Fibroblast of skin of abdomen (primary cell): ENCODE measurements at places on chromosomes 1 and 21.

- DNase-seq: no peak
Measured at GRCh38 chr1:202786804-202787203, 21.4 kb downstream of the KDM5B start.

- DNase-seq: no peak
Measured at GRCh38 chr1:106072909-106073600, 983.4 kb upstream of the PRMT6 start.

DNA sequence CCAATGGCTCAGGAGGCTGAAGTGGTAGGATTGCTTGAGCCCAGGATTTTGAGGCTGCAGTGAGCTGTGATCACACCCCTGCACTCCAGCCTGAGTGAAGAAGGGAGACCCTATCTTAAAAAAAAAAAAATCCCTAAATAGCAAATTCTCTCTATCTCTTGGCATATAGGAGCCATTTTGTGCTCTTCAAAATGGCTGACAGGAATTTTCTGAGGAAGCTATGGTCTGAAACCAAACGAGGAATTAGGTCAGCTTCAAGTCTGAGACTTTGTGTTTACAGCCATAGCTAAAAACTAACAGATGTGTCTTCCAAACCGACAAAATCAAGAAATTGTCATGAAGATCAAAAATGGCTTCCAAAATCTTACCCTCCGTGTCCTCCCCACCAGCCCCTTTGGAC lies 10.6 kb downstream of the CD247 start:
- DNase-seq: no peak

GRCh38 chr21:27639286-27639685 lies 672.4 kb upstream of the ADAMTS5 start:
- no peak for DNase-seq

GRCh38 chr1:182394055-182394775 lies 2.6 kb upstream of the GLUL start:
- no peak for DNase-seq

GRCh38 chr1:27863538-27863915 lies 8.8 kb upstream of the THEMIS2 start:
- no peak for DNase-seq

DNA sequence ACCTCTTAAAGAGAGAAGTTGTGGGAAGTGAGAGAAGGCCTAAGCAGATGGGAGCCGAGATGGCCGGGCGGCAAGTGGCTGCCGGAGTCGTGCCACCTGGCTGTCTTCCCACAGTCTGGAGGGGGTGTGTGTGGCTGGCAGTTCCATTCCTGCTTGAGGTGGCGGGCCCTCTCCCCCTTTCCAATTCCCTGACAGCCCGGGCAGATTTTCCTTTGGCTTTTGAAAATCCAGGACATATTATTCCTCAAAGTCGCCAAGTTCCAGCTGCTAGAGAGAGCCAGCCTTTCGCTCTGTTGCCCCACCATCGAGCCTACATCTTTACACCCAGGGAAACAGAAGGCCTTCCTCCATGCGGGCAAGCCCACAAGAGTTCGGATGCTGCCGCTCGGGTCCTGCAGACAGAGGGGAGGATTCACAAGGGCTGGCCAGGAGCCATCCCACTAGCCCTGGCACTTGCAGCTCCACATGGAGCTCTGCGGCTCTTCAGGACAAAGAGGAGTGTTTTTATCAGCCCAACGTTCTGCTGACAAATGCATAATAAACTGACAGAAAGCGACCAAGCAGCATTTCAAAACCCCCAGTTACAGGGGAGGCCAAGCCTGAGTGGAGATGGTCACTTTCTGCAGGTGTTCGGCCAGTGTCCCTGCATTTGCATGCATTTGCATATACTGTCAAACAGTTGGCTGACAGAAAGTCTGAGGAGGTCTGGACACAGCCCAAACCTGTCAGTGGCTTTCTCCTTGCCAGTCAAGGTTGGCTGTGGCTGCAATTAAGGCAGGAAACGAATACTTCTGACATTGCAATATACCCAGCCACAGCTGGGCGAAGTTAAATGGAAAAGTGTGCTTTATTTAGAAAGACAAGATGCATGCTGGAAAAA lies 45.9 kb downstream of the OLIG1 start:
- DNase-seq: no peak

- peak; percentile 9 for DNase-seq
Measured at GRCh38 chr21:18334066-18334465, 69.5 kb downstream of the TMPRSS15 start.

- DNase-seq: no peak
Measured at GRCh38 chr1:204202481-204202880, 6.2 kb upstream of the KISS1 start.

GRCh38 chr1:231315887-231316286 lies 21.8 kb downstream of the EXOC8 start:
- DNase-seq: peak; percentile 33

DNA sequence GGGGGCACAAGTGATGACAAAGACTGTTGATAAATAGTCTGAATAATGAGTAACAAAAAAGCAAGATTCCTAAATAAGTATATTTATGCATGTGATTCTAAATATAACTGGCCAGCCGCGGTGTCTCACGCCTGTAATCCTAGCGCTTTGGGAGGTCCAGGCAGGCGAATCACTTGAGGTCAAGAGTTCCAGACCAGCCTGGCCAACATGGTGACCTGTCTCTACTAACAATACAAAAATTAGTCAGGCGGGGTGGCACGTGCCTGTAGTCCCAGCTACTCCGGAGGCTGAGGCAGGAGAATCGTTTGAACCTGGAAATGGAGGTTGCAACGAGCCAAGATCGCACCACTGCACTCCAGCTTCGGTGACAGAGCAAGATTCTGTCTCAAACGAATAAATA lies 161.5 kb downstream of the TOMM20 start:
- DNase-seq: no peak

DNA sequence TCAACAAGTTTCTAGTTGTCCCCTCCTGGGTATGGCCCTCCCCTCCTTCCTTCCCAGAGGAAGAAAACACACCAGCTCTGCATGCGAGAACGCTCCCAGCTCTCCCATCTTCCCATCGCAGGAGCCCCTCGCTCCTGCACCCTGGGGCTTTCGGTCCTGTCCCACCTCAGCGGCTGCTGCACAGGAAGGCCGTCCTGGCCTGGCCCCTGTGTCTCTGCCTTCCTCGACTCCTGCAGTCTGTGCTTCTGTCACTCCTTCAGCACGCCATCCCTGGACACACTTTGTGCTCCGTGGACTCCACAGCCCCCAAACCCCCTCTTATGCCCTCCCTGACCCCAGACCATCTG lies 23.2 kb downstream of the KRTAP10-1 start:
- no peak for DNase-seq

- DNase-seq: no peak
Measured at GRCh38 chr1:239682046-239682445, 295.7 kb downstream of the CHRM3 start.

DNA sequence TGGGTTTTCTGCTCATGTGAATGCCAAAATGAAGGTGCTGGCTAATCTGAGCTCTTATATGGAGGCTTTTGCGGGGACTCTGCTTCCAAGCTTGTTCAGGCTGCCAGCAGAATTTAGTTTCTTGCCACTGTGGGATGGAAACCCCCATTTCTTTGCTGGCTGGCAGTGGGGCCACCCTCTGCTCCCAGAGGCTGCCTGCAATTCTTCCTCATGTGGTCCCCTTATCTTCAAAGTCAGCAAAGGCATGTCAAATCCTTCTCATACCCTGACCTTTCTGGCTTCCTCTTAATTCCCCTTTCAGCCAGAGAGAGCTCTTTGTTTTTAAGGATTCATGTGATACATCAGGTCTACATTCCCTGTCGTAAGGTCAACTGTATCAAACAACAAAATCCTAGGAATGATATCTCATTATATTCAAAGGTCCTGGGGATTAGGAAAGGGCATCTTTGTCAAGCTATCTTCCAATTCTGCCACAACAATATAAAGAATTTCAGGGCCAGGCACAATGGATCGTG lies 5.2 kb upstream of the GPR161 start:
- DNase-seq: no peak

DNA sequence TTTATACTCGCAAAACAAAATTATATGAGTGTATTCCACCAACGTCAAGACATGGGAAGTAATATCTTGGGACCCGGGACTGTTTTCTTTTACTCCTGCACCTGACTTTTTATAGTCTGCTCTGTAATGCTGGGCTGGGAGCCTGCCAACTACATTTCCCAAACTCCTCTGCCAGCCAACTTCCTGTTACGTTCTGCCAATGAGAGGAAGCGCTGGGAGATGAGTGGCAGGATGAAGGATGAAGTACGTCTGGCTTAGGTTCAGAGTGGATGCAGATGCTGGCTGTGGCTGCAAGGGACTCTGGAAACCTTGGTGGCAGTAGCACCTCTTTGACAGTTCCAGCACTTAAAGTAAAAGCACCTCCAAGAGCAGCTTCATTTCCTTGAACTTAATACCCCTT lies 59.6 kb downstream of the USP24 start:
- peak; percentile 19 for DNase-seq

- DNase-seq: no peak
Measured at GRCh38 chr1:8364528-8365442, 46.9 kb downstream of the SLC45A1 start.

DNA sequence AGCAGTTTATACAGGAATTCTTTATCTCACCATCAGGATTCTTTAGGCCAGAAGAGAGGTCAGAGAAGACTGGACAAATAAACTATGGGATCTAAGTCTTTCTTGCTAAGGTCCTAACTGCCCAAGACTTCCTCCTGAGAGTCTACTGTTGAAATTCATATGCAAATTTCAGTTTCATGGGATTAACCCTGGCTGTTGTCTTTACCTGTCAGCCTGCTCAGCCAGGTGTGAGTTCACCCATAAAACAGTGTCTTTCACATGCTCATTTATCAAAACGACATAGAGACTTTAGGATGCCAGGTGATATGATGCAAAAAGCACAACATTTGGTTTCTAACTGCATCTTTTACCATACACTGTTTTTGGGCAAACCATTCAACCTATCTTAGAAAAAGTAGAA lies 211.0 kb downstream of the PDE4B start:
- DNase-seq: no peak

GRCh38 chr1:86464819-86465218 lies 3.9 kb upstream of the CLCA1 start:
- DNase-seq: no peak

DNA sequence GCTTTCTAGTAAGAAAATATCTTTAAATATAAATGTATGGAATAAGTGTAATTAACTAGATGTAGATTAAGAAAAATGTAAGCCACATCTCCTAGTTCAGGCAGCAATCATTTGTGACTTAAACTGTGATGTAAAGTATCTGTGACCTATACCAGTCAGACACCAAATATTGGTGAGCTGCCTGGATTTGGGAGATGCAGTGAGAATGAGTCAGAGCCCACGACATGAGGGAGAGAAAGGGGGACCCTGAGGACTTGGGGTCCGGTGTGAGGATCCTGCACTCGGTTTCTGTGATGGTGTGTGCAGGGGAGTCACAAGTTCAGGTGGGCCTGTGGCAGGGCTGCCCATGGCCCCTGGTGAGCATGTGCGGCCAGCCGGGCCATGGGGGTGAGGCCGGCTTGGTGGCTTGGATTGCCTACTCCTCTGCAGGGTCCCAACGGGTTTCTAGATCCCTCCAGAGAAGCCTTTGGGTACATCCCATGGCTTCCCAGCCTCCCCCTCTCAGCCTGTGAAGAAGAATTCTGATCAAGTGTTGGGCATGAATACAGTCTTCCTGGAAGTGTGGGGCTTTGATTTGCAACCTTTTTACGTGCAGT lies 19.0 kb upstream of the ABCG1 start:
- peak; percentile 44 for DNase-seq

GRCh38 chr1:3459051-3459908 lies 4.8 kb downstream of the ARHGEF16 start:
- DNase-seq: no peak

DNA sequence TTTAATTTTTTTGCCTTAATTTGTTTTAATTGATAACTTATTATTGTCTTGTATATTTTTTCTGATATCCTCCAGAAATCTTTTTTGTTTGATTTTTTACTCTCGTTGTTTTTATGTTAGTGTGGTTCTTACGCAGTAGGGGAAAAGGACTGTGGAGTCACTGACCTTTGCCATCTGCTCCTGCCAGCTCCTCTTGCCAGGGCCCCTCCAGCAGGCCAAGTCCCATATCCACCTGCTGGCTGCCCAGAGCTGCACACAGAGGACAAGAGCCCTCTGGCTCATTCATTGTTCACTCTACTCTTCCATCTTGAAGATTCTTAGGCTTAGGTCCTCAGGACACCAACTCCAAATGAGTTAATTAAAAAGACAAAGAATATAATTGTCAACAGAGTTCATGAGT lies 316.4 kb upstream of the DUSP10 start:
- DNase-seq: no peak

- DNase-seq: peak; percentile 56
Measured at GRCh38 chr1:178869119-178869697, 1.7 kb downstream of the ANGPTL1 start.

GRCh38 chr1:18398791-18399530 lies 81.8 kb upstream of the KLHDC7A start:
- no peak for DNase-seq

- no peak for DNase-seq
Measured at GRCh38 chr1:166889776-166890175, 13.7 kb upstream of the TADA1 start.

DNA sequence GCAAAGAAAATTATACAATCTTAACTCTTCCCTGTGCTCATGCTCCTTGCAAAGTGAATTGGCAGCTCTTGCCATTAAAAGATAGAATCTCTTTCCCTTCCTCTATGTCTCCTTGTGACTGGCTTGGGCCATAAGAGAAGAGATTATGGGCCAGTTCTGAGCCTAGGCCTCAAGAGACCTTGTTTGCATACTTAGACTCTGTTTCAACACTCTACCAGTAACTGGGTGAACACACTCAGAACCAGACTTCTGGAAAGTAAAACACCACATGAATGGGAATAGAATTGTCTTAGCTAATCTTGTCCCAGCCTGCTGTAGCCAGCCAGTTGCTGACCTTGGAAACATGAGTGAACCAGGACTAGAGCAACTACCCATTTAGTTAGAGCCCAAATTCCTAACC lies 15.3 kb upstream of the OR6K3 start:
- DNase-seq: no peak

- DNase-seq: no peak
Measured at GRCh38 chr21:17442165-17442564, 70.7 kb upstream of the CXADR start.

GRCh38 chr1:46612937-46613660 lies 3.5 kb downstream of the MOB3C start:
- no peak for DNase-seq

- DNase-seq: no peak
Measured at GRCh38 chr21:40016667-40017066, 149.4 kb downstream of the PCP4 start.

DNA sequence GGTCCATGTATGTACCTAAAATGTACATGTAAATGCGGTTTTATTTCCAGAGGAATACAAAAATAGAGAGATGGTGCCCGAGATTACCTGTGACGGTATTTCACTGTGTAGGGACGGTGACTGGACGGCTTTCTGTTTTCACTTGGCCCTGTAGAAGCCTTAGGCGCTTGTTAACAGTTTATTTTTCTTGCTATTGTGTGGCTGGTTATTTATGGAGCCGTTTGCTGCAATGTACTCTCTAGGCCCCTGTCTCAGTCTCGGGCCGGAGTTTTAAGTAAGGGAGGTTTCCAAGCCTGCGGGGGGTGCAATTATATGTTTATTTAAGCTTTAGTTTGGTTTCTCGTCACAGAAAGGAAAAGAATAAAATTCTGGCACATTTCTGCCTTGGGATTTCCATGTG lies 413 bp downstream of the EFCAB7 start:
- DNase-seq: peak; percentile 2
